ENCODE measurements at places on chromosomes 5 and 9. TPM values are rescaled to one million over a fixed set of nuclear protein-coding genes. Genes with fewer than 3 reads are reported as not detected.

Gene RALGDS
- total RNA-seq = 54.2 TPM

Gene SURF6
- total RNA-seq = 47.8 TPM

GRCh38 chr9:121772600-121773285 lies 121.3 kb downstream of the DAB2IP start:
- no peak for DNase-seq

DNA sequence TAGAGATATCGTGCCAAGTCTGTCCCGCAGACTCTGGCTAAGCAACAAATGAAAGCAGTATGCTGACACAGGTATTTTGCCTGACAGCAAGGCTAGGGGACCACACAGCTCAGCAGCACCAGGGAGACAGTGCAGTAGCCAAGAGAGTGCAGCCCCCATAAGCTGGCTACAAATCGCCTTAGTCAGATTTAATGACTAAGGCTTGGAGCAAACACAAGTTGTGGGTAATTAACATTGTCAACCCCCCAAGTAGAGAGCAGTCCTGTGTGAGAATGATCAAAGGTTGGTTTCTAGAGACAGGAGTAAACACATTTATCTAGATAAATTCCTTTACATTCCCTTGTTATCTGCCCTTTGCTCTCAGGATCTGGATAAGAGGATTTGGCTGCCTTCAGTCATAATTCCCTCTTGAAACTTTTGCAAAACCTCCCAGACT lies 1434.5 kb upstream of the CDH6 start:
- DNase-seq = no peak

- DNase-seq = no peak
Observed at GRCh38 chr5:154390746-154391359, 54.9 kb upstream of the SAP30L start.

Gene LCN10
- 10.2 TPM for total RNA-seq

Gene CNTFR
- 67.1 TPM for total RNA-seq

- no peak for DNase-seq
Observed at GRCh38 chr9:120099065-120099464, 480.9 kb downstream of the CDK5RAP2 start.

GRCh38 chr9:101778332-101778731 lies 39.9 kb upstream of the GRIN3A start:
- DNase-seq = no peak

DNA sequence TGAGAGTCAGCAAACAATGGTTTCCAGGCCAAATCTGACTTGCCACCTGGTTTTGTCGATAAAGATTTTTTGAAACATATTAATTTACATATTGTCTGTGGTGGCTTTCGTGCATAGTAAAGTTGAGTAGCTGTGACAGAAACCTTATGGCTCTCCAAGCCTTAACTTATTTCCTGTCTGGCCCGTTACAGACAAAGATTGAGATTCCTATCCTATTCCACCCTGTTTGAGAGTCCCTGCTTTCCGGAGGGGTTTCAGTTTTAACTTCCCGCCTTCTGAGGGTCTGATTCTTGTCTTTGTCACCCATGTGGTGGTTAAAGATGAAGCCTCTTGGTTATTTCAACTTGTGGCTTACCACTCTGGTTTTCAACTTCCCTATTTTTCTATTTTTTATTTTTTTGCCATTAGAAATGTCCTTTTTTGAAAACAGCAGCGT lies 11.4 kb downstream of the OTULIN start:
- no peak for DNase-seq

Gene ADAMTSL1
- 7.3 TPM for total RNA-seq

- DNase-seq = no peak
Observed at GRCh38 chr5:95647886-95648860, 1.6 kb downstream of the RFESD start.

- DNase-seq = no peak
Observed at GRCh38 chr9:109251080-109251775, 69.6 kb downstream of the EPB41L4B start.

Gene DNM1
- total RNA-seq = 60.5 TPM

DNA sequence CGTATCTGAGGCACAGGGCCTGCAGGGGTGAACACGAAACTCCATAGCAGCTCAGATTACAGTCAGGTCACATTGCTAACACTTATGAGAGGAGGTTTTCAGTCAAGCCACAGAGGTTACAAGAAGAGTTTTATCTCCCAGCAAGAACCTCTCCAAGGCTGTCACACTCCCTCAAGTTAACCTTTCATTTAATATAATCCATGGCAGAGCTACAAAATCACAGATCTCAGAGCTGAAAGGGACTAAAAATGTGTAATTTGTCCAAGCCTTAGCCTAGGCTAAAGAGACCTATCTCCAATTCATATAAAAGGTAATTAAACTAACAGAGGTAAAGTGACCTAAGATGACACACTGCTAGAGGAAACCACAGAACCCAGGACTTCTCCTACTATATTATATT lies 57.2 kb downstream of the MLANA start:
- no peak for DNase-seq

Gene C5orf52
- total RNA-seq = not detected

DNA sequence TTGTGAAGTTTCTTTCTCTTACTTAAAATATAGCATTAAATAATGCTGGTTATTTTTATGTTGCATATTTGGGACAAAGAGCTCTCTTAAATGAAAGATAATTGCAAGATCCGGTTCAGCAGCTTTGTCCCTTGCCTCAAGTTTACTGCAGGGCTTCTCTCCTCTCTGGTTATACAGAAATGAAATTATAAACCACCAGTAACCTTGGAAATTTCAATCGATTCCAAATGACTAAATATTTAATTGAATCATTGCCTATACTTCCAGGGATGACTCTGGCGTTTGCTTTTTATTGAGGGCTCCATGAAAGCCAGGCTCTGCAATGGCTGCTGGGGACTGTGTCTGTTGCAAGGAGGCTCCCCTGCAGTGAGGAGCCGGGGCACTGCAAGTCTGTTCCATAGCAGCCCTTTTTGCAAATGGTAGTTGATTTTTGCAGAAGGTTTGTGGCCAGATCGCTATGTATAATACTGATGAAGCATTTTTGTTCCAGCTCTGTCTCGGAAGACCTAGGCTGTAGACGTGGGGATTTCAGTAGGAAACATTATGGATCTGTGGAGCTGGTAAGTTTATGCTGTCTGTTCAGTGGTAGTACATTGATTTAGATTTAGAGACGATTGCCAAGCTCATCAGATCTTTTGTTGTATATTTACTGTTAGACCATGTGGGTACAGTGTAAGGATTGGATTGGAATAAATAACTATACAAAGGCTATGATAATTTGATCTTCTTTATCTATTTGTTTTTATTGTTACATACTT lies at the start of gene GARNL3:
TSS of gene GARNL3 (plus strand) at position 313 of the 758 bp plus-strand sequence. CDS start at position 417, 104 bp downstream.
- DNase-seq = no peak

DNA sequence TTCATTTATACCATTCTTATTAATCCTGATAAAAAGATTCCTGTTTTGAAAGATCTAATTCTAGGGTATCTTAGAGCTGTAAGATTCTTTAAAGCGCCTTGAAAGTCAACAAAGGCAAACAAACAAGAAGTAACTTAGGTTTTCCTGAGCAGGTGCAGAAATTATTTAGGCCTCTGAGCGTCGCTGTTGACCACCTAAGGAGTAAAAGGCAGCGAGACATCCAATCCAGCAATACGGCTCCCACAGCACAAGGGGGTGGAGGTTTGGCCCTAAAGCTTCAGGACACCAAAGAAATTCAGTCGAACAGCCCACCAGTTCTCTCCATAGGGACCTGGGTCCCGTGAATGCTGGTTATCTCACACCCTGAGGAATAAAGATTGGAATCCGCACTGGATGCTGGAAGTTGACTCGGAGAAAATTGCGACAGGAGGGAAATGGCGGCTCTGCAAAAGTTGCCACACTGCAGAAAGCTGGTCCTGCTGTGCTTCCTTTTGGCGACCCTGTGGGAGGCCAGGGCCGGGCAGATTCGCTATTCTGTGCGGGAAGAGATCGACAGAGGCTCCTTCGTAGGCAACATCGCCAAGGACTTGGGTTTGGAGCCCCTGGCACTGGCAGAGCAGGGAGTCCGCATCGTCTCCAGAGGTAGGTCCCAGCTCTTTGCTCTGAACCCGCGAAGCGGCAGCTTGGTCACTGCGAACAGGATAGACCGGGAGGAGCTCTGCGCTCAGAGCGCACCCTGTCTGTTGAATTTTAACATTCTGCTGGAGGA lies at the start of gene PCDHGA2:
TSS of gene PCDHGA2 (plus strand) at position 223 of the 769 bp plus-strand sequence.
- DNase-seq = no peak

GRCh38 chr9:19748278-19749126 lies 40.3 kb downstream of the SLC24A2 start:
- no peak for DNase-seq

- DNase-seq = no peak
Observed at GRCh38 chr5:124277767-124278545, 468.5 kb downstream of the ZNF608 start.

Gene FBXO4
- 11.5 TPM for total RNA-seq

GRCh38 chr5:142427015-142427364 lies 102.2 kb upstream of the SPRY4 start:
- no peak for DNase-seq

- no peak for DNase-seq
Observed at GRCh38 chr5:65290677-65291076, 191.0 kb downstream of the ADAMTS6 start.

GRCh38 chr5:168317096-168317520 lies 25.7 kb downstream of the WWC1 start:
- no peak for DNase-seq

DNA sequence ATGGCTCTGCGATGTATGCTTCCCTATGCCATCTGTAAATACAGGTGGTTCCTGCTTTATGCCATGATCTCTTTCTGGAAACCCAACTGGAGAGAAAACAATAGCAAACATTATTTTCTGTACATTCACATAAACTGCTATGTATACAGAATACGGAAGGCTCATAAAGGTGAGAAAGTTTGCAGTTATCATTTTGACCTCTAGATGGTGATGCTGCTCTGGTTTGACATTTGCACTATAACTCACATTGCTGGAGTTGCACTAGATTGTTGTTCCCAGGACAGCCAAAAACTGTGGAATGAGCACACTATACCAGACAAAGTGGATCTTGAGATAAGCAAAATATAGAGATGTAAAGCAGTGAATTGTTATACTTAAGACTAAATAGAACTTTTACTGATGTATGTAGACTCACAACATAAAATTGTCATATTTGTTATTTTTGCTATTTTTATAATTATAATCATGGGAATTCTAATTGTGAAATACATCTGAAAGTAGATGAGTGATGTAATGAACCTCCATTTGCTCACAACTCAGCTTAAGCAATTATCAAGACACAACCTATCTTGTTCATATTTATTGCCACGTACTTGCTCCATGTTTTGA lies 246.5 kb downstream of the PTPRD start:
- DNase-seq = no peak

DNA sequence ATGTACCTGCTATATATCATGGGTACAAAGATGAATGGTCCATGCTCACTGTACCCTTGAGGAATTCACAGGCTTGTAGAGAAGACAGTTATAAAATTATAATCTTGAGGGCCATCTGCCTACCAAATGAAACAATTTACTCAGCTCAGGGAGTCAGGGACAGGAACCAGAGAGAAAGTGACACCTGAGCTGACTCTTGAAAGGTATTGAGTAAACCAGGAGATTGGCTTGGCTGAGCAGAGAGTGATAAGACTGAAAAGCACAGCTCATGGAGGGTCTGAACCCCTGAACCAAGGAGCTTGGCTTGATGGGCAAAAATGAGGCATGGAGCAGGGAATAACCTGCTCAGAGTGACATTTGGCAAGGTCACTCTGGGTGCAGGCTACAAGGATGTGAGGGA lies 147.3 kb downstream of the FAM114A2 start:
- DNase-seq = no peak

GRCh38 chr9:107786561-107786960 lies 297.0 kb upstream of the KLF4 start:
- no peak for DNase-seq

GRCh38 chr9:98226516-98226915 lies 28.9 kb downstream of the TBC1D2 start:
- no peak for DNase-seq

DNA sequence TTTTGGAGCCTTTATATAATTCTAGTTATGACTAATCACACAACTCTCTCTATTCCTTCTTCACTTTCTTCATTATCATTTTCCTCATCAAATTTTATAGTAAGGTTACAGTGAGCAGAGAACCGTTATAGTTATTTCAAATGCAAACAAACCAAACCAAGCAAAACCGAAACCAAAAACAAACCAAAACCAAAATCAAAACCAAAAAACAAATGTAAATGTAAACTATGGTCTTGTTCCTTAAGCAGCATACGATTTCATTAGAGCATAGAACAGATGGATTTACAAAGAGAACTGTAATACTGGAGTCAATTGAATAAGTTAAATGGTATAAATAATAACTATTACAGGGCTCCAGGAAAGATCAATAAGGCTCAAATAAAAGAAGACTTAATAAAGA lies 447.1 kb downstream of the LRRC70 start:
- no peak for DNase-seq

- DNase-seq = no peak
Observed at GRCh38 chr5:119323601-119324000, 32.2 kb upstream of the TNFAIP8 start.

- no peak for DNase-seq
Observed at GRCh38 chr9:70411930-70412831, 2.3 kb downstream of the KLF9 start.

DNA sequence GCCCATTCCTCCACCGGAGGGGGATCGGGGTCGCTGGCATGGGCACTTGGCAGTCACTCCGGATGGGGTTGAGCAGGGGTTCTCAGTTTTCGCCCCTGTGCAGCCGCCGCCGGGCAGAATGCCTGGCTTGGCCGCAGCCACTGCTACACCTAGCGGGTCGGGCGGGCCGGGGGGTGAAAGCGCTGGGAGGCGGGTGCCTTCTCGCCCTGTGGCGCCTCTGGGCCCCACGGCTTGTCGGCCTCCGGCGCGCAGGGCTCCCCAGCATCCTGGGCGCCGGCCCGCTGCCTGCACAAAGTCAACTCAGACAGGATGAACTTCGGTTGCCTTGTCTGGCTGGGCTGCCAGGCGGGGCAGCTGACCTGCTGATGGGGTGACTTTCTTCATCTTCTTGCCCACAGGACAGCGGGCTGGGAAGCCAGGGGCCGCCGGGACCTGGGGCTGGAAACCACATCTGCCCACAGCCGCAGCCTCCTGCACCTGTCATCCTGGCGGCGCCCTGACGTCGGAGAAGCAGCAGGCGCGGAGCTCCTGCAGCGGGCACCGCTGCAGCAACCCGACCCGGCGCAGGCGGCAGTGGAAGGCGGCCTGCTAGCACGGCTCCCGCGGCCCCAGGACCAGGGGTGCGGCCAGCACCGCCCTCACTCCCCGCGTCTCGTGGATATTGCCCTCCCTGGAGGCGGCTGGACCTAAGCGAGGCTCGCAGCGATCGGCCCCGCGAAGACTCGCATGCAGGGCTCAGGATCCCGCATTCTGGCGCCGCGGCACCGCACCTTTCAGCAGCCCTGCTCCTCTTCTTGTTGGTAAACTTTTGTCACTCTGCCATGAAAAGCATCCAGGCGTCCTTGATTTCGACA lies 1.3 kb upstream of the ANKRD18A start:
- DNase-seq = no peak

Gene CHMP5
- total RNA-seq = 55.3 TPM

Gene RECK
- 15.0 TPM for total RNA-seq

Measured in omental fat pad (tissue), 4 donors.